ENCODE measurements at places on chromosomes 2 and 18.

GRCh38 chr18:24860978-24861680 lies 400.7 kb downstream of the HRH4 start:
- DNase-seq, result no peak

- DNase-seq, result no peak
These were observed 84.6 kb upstream of the NDUFV2 start for GRCh38 chr18:9017905-9018227.

DNA sequence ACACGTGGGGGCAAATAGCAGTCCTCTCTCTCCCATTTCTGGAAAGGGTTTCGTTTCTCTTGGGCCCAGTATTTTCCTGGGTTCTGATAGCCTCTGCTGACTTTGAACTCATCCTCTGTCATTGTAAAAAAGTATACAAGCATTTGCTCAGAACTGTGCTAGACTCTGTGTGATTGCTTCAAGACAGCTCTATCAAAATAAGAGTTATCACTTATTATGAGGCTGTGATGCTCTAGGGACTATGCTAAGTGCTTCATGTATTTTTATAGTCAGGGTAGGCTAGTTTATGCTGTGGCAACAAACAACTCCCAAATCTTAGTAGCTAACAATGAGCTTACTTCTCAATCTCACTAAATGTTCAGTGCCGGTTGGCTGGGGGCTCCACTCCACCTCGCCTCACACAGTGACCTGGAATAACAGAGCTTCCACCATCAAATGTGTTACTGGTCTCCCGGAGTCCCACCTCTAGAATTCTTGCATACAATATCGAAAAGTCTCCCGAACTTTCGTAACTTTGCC lies 110.8 kb upstream of the CDC42EP3 start:
- no peak for DNase-seq

- DNase-seq, result no peak
These were observed 190.4 kb upstream of the STK17B start for GRCh38 chr2:196361606-196362326.

DNA sequence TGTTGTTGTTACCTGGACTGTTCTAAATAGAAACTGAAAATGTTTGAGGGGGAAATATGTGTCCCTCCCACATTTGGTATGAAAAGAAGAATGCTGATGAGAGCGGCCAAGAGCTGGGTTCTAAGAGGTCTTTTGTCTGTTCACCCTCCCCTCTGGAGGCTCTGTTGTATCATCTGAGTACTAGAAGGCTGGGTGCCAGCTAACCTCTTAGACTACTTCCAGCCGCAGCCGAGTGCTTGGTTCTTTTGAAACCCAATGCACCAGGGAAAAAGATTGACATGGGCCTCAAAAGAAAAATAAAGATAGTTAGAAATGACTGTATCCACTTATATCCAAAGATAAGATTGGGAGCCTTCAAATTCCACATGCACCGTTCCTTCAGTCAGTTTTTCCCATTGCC lies 255.9 kb downstream of the TXNL1 start:
- DNase-seq, result no peak

- no peak for DNase-seq
These were observed 394.2 kb downstream of the IRS1 start for GRCh38 chr2:226405465-226405864.

DNA sequence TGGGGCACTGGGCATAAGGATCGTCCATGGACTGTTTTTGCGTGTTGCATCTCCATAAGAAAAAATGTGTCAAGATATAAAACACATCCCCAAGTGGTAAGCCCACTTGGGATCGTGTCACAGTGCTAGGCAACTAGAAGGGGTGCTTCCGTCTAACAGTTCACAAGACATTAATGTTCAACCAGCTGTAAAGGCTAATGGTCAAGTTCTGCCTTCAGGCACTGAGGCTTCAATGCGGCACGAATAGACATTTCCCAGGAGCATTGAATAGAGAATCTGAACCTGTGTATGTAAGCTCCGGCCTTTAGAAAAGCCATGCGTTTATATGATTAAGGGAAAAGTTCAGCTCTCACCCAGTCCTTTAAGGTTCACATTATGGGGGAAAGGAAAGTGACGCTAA lies 42.0 kb downstream of the ABHD3 start:
- no peak for DNase-seq

DNA sequence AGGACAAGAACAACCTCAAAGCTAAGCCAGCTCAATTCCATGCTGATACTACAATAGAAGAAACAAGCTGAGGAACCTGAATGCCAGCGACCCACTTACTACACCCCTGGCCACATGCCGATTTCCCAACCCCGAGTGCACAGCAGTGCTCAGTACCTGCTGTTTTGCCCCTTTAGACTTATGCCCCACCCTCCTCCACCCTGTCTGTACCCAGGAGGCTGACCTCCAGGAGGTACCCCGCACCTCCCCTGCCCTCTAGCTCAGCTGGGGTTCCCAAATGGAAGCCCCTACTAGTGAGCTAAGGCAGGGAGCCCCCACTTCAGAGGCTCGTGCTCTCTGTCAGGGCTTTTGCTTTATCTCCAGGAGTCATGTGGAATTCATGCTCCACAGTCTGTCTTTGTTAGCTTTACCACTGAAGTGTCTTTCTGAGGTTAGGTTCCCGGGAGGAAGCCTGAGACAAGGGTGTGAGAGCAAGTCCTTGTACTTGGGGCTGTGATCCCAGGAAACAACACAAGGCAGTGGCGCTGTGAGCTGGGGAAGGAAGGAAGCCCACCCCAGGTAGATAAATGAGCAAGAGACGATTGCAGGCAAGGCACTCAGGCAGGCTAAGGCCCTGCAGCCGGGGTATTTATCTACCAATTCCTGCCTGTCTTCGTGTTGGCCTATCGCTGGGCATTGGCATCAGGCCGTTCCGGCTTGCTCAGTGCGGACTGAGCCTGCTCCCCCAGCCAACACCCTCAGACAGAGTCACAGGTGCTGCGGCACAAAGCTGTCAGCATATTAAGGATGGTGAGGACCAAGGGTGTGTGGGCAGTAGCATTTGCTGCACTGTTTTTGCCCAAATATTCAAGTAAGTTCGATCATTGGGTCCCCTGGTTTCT lies 220.5 kb downstream of the CYP26B1 start:
- DNase-seq, result no peak

GRCh38 chr2:30823452-30823851 lies 16.2 kb upstream of the CAPN13 start:
- DNase-seq, result peak; percentile 53
